Stimulated activated CD8-positive, alpha-beta memory T cell treated with anti-CD3 and anti-CD28 coated beads, Interleukin-7, amount 100 ng/mL, for 1 hour (primary cell): ENCODE measurements at places on chromosomes 16 and 17.

GRCh38 chr16:49453021-49453420, 79.4 kb downstream of the C16orf78 start:
- DNase-seq, result no peak

- no peak for DNase-seq
Measured at GRCh38 chr16:84356591-84357116, 11.7 kb upstream of the ATP2C2 start.

- no peak for DNase-seq
Measured at GRCh38 chr17:48693178-48693577, 29.1 kb downstream of the PRAC1 start.

DNA sequence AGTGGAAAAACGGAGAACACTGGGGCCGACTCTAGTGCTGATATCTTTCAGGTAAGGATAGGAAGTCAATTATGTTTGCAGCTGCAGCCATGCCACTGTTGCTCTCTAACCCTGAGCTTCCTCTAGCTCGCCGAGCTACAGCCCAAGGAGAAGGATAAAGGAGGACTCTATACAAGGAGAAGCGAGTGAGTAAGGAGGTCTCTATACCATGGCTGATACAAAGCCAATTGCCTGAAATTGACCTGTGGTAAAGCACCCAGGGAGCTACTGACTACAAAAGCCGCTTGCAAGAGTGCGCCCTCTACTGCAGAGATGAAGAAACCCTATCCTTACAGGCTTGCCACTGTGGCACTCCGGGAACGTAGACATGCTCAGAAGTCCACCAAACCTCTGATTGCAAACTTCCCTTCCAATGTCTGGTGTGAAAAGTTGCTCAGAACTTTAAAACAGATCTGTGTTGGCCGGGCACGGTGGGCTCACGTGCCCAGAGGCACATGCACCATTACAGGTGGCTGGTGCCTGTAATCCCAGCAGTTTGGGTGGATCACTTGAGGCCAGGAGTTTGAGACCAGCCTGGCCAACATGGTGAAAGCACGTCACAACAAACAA, 10.8 kb upstream of the SLC46A1 start:
- no peak for DNase-seq

- DNase-seq, result no peak
Measured at GRCh38 chr16:46632778-46633733, 11.9 kb upstream of the SHCBP1 start.

DNA sequence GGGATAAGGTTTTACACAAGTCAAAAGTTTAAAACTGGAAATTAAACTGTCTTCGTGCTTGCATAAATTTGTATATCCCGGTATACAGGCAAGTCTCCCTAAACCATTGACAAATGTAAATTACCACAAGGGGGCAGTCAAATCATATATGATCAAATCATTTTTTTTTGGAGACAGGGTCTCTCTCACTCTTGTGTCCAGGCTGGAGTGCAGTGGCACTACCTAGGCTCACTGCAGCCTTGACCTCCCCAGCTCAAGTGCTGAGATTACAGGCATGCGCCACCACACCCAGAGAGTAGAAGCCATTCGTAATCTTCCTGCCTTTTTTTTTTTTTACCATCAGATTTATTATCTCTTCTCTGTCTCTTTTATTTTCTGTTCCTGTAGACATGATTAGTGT, 18.5 kb downstream of the TOP2A start:
- DNase-seq, result no peak

- DNase-seq, result no peak
Measured at GRCh38 chr16:53866520-53866919, 162.6 kb downstream of the FTO start.
